ENCODE measurements at places on chromosomes 3 and 15.

DNA sequence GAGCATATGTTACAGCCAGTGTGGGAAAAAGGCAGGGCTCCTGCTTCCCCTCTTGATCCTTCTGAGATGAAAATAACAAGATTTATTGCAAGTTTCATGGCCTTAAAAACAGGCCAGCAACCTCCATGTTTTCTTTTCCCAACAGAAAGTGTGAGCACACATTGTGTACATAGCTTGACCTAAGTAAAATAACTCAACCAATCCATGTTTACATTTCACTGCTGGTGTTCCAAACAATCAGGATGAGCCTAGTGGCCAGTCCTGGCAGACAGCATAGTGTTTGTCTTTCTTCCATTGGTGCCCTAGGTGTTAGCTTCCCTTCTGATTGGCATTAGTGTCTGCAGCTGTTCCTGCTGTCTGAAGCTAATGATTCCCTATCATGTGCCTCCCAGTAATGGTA is 847.7 kb downstream of the EPHA3 start:
- DNase-seq, result no peak

DNA sequence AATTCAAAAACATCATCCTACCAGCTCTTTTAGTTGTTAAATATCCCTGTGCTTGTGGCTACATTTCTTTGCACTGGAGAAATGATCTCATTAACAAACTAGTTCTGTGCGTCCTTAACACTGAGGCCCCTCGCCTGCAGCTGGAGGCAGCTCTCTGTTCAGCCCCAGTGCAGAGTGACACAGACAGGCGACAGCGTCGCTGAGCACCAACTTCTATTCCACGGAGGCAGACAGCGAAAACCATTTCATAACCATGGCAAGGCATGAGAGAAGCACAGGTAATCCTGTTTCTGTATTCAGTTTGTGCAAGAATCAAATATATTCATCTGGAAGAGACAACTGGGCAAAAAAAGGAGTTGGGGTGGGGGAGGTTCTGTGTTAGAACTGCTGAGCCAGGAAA is 530.7 kb downstream of the ZIC1 start:
- DNase-seq, result no peak

DNA sequence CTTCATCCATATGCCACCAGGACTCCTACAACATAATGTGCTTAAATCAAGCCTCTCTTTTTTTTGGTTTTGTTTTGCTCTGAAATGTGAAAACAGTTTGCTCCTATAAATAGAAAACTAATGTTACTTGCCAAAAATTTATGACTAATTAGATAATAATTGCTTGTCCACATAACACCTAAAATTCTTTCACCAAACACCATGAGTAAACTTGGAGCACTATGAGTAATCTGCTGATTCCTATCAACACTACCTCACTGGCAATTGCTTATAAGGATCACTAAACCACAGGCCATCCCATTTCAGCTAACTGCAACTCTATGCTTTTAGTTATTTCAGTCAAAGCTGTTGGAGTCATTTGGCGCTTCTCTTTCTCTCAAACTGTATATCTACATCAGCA is 252.7 kb downstream of the EPHA3 start:
- DNase-seq, result no peak

GRCh38 chr3:140494970-140495369 is 182.9 kb upstream of the TRIM42 start:
- no peak for DNase-seq

GRCh38 chr15:52218371-52218770 is 27.2 kb upstream of the GNB5 start:
- no peak for DNase-seq

DNA sequence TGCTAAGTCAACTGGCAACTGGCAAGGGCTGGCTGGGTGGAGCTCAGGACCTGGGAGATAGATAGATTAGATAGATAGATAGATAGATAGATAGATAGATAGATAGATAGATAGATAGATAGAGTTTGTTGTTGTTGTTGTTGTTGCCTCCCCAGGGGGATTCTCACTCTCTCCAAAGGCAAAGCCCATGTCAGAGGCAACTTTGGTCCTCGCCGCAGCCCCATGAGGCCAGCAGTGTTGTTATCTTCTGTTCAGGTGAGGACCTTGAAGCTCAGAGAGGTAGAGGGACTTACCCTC is 7.4 kb upstream of the MST1R start:
- no peak for DNase-seq

- DNase-seq, result peak; percentile 41
Observed at GRCh38 chr3:170222647-170223541, 670 bp downstream of the PRKCI start.

DNA sequence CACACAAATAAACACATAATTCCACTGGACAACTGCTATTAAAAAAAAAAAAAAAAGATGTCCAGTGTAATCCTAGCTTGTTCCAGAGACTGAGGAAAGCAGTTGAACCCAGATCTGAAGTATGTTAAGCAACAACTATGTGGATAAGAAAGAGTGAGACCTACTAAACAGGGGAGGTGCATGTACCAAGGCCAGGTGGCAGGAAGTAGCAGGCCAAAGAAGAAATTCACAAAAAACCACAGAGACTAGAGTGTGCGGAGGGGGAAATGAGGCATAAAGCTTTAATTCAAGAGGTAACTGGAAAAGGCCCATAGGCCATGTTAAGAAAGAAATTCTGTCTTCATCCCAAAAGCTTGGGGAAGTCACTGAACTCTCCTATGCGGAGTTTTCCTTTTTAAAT is 490.0 kb downstream of the NAALADL2 start:
- DNase-seq, result no peak

DNA sequence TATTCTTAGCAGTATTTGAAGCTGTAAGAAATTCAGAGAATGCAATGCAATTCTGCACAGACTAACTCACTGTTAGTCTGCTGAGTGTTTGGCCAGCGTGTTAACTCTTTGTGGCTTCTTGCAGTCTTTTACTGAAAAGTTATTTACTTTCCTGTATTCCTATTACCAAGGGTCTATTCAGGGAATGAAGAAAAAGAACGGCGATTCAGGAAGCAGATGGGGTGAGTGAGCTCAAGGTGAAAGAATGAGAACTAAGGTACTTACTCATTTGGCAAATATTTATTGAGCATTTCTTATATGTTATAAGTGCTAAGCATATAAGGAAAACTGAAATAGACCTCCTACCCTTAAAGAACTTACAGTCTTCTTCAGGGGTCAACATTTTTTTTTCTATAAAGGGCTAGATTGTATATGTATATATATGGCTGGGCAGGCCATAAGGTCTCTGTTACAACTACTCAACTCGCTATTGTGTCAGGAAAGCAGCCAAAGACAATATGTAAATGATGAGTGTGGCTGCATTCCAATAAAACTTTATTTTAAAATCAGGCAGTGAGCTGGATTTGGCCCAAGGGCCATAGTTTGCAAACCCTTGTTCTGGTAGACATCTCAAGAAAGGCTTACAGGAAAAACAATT is 271.9 kb upstream of the GADL1 start:
- DNase-seq, result no peak

- no peak for DNase-seq
Observed at GRCh38 chr3:104909721-104910120, 457.0 kb upstream of the ALCAM start.

DNA sequence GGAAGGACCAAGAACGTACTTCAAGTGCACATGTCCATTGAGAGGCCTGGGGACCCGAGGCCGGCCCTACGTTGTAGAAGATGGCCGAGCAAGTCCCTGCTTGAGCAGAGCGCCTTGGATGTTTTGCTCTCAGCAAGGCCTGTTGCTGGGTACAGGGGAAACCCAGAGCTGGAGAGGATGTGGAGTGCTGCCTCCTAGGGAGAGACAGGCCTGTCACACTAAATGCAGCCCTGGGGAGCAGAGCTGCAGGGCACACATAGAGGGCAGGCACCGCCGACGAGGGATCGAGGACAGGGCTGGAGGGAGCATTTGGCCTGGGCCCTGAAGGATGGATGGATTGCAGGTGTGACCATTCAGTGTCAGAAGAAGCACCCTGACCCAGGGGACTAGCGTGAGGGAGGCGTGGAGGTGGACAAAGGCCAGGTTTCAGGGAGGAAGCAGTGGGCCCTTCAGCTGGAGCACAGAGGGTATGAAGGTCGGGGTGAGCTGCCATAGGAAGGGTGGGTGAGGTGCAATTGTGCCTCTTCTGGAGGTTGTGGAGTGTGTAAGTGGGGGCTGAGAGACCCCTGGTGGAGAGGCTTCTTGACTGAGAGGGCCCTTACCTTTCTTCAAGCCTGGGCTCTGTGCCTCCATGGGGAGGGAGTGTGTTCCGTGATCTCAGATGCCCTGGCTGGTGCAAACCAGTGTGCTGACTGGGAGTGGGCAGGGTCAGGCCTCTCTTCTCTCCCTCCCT is 142.4 kb downstream of the CHDH start:
- no peak for DNase-seq

GRCh38 chr3:74601793-74602192 is 12.7 kb downstream of the CNTN3 start:
- DNase-seq, result no peak

GRCh38 chr15:88449581-88449980 is 17.6 kb downstream of the MRPL46 start:
- DNase-seq, result no peak

- no peak for DNase-seq
Observed at GRCh38 chr15:45180648-45181436, 6.9 kb downstream of the SHF start.

- DNase-seq, result no peak
Observed at GRCh38 chr3:12433823-12434222, 50.5 kb upstream of the TSEN2 start.

GRCh38 chr15:88181613-88182012 is 74.9 kb downstream of the NTRK3 start:
- DNase-seq, result no peak

DNA sequence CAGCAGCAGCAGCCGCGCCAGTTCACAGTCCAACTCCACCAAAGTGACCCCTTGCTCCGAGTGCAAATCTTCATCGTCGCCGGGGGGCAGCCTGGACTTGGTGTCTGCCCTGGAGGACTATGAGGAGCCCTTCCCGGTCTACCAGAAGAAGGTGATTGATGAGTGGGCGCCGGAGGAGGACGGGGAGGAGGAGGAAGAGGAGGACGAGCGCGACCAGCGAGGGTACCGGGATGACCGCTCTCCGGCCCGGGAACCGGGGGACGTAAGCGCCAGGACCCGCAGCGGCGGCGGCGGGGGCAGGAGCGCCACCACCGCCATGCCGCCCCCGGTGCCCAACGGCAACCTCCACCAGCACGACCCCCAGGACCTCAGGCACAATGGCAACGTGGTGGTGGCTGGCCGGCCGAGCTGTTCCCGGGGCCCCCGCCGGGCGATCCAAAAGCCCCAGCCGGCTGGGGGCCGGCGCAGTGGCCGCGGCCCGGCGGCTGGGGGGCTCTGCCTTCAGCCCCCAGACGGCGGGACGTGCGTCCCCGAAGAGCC is 224.1 kb upstream of the IL12A start:
- no peak for DNase-seq

GRCh38 chr15:80485370-80486164 is 81.4 kb downstream of the ARNT2 start:
- DNase-seq, result no peak

GRCh38 chr3:15557511-15557946 is 36.0 kb upstream of the COLQ start:
- peak; percentile 39 for DNase-seq

DNA sequence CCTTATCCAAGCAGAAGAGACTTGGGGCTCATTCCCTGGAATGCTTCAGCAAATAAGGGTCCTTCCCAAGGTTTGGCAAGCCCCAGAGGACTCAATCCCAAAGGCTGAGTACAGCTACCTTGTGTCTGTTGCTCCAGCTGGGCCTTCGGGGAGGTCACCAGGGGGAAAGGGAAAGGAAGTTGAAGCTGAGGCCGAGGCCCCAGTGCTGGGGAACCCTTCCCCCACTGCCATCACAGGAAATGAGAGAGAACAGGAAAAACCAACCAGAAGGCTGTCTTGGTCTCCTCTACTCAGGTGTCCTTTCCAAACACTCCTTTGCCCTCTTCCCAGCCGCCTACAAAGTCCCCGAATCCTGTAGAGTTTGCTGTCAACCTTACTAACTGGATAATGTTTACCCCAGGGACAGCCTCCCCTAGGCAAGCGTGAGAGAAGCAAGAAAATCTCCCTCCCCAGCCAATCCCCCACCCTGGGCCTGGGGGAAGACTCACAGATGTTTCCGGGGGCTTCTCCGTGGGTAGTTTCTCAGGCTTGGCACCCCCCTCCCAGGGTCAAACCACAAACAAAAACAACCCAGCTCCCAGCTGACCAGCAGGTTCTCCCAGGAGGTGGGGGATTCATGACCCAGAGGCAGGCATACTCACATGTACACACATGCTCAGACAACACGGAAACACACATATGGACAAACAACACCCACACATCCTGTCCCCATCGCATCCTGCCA is 5.5 kb downstream of the CSRNP1 start:
- no peak for DNase-seq
